Aorta (tissue), 5 donors: ENCODE measurements at places on chromosomes 5 and 9.

GRCh38 chr5:101435768-101436167 lies 532.7 kb upstream of the ST8SIA4 start:
- no peak for DNase-seq

GRCh38 chr9:33187519-33188218 lies 20.5 kb upstream of the B4GALT1 start:
- no peak for DNase-seq

GRCh38 chr5:179268966-179269693 lies 76.1 kb downstream of the ADAMTS2 start:
- DNase-seq: peak; percentile 44

DNA sequence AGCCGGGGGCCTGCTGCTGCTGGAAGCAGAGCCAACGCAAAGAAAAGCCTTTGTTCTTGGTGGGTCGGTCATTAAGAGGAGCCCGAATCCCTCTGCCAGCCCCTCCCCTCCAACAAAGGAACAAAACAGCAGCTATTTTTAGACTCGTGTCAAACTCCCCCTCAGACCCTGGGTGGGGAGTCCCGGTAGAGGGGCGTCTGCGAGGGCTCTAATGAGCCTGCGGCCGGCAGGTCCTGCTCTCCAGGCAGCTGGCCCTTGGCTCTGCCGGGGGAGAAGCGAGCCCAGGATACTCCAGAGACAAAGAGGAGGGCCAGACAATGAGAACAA lies 114.0 kb downstream of the LHX2 start:
- DNase-seq: no peak

DNA sequence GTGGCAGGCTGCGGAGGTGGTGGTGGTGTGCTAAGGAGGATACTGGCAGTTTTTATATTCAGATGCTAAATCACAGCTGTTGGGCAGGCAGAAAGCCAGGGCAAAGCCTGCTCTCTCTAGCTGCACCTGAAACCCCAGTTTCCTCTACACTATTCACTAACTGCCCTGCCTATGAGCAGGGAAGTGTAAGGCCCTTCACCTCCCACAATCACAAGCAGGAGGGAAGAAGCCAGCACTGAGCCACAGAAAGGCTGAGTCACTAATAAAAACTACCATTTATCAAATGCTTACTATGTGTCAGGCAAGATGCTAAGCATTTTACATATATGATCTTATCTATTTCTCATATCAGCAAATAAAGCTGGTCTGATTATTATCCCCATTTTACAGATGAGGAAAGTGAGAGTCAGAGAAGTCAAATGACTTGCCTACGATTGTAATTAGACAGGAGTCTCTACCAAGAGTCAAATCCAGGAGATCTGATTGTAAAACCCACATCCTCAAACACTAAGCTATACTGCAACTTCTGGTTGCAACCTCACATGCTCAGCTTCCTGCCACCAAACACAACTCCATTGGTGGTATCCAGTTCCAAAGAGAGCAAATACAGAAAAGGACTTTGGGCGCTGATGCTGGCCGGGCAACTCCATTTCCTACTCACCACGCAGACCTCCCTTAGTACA lies 17.7 kb upstream of the IL6ST start:
- DNase-seq: no peak
